ENCODE measurements at places on chromosomes 12 and 14.
A peak's percentile ranks its signal among the peaks of the same experiment; 100 is the strongest.

DNA sequence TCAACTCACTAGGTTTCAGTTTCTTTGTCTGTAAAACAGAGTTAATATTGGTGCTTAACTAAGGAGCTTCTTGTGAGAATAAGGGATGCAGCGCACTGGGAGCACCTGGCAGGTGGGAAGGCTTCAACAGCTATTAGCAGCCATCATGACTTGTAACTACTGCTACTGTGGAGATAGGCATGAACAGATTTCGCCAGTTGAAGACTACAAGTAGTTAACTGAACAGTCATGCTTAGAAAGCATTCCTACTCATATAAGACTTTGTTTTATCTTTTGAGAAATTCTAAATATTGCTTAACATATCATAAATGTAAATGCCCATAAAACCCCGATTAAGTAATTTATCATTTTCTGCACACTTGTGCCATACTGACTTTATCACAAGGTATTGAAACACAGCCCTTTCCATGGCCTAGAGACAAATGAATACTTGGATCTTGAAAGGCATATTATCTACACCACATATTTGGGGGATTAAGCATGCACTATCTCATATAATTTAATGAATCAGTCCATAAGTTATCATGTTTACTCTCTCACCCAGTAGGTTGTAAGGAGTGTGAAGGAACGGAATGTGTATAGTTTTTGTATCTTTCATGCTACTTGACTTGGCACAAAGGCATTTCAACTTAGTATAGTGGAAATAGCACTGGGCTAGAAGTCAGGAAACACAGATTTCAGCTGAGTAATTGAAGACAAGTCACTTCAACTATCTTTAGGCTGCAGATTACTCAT lies 16.1 kb downstream of the NTN4 start:
- no peak for DNase-seq

- no peak for DNase-seq
Measured at GRCh38 chr12:120847814-120848213, 56.3 kb downstream of the SPPL3 start.

DNA sequence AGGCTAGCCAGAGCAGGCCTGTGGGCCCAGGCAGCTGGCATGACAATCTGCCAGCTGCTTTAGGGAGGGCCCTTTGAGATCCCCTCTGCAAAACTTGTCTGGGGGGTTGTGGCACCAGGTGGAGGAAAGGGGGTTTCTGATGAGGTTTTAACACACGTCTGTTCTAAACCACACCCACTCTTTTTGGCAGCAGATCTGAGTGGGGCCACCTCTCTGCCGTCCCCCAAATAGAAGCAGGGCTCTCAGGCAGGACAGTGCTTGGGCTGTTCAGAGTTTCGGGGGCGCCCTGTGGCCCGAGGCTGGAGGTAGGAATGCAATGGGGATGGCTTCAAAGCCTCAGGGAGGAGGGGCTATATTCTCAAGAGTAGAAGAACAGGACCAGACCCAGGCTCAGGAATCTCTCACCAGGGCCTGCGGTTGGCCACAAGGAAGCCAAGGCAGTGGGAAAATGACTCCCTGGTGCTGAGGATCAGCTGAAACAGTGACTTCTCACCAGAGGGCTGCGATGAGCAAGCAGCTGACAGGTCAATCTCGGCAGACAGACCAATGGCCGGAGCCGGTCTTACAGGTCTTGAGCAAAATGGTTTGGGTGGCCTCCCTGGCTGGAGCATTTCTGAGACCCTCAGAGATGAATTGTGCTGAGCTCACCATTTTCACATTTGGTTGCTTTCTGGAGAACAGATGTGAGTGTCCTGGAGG lies 1.5 kb upstream of the KRT5 start:
- DNase-seq, result no peak

DNA sequence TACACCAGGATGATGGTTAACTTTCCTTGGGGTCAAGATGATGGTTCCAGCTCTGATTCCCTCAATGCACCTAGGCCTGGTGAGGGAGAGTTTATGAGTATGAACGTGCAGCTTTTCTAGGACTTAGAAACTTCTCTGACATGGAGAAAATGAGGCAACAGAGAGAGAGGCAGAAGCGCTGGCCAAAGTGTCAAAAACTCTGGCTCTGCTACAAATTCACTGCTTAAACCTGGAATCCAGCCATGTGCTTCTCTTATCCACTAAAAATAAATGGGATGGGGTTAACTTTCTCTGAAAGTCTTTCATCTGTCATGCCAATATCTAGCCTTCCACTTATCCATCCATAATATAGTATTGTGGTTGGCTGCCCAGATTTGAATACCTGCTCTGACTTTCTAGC lies 568.7 kb downstream of the MED13L start:
- DNase-seq, result no peak

DNA sequence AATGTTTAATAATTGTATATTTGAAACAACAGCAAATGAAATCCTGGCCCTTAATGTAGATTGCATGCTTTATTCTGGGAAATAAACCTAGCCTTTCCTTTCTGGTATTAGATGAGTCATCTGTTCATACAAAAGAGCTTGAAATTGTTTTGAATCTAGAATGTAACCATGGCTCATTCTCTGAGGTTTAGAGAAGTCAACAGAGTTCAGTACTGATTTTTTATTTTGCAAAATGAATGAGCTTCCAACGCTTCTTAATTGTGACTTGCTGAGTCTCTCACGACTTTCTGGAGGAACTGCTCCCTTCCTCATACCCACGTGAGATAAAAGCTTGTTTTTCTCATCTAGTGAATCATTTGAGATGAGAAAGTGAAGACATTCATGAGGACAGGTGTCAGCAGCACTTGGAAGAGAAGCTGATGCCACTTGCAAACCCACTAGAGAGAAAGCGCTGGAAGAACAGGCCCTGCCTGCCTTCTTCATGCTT lies 509.6 kb downstream of the VRK1 start:
- DNase-seq, result no peak

GRCh38 chr14:93725002-93725582 lies 63.2 kb downstream of the PRIMA1 start:
- DNase-seq, result no peak

GRCh38 chr14:53953828-53954550 lies 2.6 kb downstream of the BMP4 start:
- DNase-seq, result no peak

DNA sequence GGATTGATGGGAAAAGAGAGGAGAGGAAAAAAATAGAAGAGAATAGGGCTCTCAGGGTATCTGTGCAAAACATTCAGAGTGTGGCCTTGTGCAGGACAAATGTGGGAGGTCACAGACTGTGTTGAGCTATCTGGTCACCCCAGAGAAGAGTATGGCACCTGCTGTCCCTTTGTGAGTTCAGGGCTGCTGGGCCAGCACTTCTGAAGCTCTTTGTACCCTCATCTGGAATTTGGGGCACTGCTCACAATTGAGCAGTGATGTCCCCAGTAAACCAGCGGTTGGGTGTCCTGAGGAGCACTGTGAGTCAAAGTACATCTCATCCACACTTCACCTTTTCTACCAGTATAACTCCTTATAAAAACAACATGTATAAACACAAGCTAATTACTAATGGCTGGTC lies 2.6 kb upstream of the KRT81 start:
- no peak for DNase-seq

DNA sequence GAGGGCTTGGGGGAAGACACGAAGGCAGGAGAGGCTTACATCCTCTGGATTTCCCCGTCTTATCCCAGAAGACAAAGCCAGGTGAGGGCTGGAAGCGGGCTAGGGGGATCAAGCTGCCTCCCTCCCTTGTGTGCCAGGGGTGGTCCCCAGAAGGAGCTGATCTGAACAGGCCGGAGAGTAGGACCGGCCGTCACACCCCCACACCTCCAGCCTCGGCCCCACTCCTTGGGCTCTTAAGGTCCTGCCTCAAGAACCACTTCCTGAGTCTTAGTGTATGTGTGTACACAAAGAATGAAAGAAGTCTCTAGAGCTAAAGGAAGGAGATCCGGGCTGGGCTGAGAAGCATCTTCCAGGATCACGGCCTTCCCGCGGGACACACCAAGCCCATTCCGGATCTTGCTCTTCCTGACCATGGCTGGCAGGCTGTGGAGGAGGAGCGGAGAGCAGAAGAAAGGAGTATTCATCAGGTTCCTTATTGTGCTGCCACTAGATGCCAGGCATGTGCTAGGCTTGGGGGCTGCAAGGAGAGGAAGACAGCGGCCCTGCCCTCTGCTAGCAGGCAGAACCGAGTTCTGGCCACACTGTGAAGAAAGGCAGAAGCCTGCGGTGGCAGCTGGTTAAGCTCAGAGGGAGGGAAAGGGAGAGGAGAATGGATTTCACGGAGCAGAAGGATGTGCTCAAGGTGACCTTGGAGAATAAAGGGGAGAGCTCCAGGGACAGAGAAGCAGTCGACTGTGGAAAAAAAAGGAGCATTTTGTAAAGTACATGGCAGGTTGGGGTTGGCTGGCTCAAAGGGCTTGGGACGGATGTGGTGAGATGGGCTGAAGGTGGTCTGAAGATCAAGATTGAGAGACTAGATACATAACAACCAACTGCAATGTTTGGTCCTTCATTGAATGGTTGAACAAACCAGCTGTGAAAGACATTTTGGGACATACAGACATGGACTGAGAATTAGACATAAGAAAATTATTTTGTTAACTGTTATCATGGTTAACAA lies 1.3 kb upstream of the CD63 start:
- no peak for DNase-seq

GRCh38 chr12:57479376-57480115 lies at the start of gene ARHGAP9:
ARHGAP9 (minus strand) TSS chr12:57479866; CDS start chr12:57479406, 460 bp downstream.
- DNase-seq, result no peak

DNA sequence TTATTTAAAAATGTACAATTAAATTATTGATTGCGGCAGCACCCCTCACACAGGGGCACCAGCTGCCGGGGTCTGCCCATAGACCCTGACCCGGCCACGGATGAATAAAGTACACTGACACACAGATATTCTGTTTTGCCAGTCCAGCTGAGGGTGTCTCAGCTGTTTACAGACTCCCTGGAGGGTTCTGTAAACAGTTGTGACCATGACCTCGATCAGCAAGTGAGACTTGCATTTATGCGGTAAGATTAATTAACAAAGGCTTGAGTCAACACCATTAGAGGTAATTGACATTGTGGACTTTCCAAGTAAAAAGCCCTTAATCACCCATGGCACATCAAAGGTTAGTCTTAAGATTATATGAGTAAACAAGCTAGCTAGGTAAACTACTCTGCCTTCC lies 94.3 kb downstream of the FUT8 start:
- no peak for DNase-seq

DNA sequence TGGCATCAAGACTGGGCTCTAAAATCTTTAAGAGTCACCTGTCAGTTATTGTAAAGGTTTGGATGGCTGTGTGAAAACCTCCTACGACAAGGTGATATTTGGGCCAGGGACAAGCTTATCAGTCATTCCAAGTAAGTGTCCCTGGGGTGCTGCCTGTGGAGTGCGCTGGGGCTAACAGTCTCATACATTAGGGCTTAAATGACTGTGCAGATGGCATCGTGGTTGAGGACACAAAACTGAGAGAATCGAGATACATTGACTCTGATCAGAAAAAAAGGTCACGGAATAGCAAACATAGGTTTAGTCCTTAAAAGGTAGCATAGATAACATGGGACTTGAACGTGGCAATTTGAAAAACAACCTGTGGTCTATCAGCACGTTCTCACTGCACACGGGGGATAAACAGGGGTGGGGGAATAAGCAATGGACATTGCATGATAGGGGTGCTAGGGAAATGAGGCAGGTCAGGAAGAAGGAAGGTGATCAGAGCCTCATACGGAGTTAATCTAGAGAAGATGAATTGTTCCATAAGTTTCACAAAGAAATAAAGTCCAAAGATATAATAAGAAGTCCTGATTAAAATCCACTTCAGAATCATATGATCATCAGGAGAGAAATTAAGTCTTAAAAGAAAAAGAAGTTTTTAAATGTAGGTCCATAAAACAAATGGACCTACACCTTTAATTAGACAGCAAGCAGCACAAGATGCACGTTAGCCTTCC lies 100.3 kb downstream of the DAD1 start:
- DNase-seq, result no peak

- no peak for DNase-seq
Measured at GRCh38 chr14:33030386-33030785, 91.7 kb downstream of the NPAS3 start.

GRCh38 chr12:66065150-66065549 lies 65.4 kb downstream of the LLPH start:
- no peak for DNase-seq

DNA sequence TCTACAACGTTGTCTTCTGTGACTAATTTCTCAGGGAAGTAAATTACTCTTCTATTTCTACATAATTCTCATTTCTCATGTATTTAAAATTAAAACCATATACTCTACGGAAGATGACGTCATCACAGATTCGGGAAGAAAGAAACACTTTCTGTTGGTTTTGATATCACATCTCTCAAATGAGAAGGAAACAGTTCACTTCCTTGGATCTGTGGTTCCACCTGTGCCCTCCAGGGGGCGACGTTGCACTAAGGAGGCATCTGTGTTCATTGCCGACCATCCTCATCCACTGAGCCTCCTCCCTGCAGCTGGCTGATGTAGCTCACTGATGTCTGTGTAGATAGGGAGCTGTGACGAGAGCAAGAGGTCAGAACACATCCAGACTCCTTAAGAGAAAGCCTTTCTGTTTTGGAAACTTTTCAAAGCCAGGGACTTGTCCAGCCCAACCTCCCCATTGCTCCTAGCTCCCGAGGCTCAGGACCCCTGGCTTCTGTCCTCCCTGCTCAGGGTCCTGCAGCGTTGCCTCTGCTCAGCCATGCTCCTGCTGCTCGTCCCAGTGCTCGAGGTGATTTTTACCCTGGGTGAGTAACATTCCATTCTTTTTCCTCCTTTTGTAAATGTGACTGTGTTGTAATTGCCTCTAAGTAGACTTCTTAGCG lies 172.7 kb upstream of the OR4E1 start:
- DNase-seq, result peak; percentile 32

GRCh38 chr12:53518381-53518780 lies 11.1 kb upstream of the NPFF start:
- no peak for DNase-seq

GRCh38 chr12:78457938-78458337 lies 406.6 kb upstream of the SYT1 start:
- DNase-seq, result no peak

GRCh38 chr12:119687406-119687805 lies 19.5 kb downstream of the PRKAB1 start:
- DNase-seq, result no peak

- peak; percentile 72 for DNase-seq
Measured at GRCh38 chr14:75126679-75127473, at the start of gene NEK9. NEK9 (minus strand) TSS chr14:75127048; CDS start chr14:75126921, 127 bp downstream.

GRCh38 chr12:85462888-85463287 lies 182.9 kb downstream of the ALX1 start:
- DNase-seq, result no peak

DNA sequence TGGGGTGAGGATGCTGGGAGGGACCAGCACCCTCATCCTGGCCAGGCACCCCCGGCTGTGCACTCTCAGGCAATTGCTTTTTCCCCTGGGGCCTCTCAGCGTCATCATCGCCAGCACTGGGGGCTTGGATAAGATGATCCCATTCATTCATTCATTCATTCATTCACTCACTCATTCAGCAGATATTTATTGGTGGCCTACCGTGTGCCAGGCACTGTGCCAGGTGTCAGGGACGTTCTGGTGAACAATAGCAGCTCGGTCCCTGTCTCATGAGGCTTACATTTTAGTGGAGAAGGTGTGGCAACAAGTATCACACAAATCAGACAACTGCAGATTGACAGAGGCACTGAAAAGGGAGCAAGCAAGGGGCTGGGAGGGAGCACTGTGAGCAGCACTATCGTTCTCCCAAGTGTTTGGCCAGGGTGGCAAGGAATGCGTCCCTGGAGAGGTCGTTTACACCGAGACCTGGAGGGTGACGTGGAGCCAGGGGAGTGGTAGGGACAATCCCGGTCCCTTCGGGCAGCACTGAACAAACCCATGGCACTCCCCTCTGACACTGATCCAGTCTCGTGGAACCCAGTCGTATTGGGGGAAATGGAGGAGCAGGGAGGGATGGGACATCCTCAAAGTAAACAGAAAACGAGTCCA lies 124.1 kb downstream of the PAPOLA start:
- DNase-seq, result no peak

Measured in stimulated activated CD4-positive, alpha-beta T cell treated with anti-CD3 and anti-CD28 coated beads, Interleukin-1b, Interleukin-23, amount 100 ng/mL, for 24 hours (primary cell).